Lung microvascular endothelial cell (primary cell): ENCODE measurements at places on chromosomes 6 and 20.

DNA sequence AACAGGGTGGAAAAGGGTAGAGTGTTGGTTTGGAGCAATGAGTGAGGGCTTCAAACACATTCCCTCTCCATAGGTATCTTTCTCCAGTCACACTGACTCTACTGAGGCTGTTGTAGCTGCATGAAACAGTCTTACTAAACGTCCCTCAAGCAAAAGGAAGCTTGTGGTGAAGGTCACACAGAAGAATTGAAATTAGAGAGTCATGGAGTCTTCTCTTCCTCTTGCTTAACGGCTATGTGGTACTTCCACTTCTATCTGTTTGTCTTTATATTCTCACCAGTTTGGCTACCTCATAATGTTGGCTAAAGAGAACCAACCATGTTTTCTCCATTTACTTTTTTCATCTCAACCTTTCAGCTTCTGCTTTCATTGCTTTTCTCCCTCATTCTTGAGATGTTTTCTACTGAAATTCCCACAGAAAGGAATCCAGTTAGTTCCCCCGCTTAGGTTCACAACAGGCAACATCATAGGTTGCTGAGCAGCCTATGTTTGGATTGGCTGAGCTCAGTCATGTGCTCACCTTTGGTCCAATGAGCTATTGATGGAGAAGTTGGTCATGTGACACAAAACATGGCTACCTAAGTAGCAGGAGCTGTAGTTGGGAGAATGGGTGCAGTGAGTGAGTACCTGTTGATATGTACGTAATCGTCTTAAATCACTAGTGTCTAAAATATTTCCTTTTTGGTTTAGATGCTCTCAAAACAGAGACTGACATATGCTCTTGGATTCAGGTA is 99.8 kb downstream of the SNAP25 start:
- DNase-seq = no peak

DNA sequence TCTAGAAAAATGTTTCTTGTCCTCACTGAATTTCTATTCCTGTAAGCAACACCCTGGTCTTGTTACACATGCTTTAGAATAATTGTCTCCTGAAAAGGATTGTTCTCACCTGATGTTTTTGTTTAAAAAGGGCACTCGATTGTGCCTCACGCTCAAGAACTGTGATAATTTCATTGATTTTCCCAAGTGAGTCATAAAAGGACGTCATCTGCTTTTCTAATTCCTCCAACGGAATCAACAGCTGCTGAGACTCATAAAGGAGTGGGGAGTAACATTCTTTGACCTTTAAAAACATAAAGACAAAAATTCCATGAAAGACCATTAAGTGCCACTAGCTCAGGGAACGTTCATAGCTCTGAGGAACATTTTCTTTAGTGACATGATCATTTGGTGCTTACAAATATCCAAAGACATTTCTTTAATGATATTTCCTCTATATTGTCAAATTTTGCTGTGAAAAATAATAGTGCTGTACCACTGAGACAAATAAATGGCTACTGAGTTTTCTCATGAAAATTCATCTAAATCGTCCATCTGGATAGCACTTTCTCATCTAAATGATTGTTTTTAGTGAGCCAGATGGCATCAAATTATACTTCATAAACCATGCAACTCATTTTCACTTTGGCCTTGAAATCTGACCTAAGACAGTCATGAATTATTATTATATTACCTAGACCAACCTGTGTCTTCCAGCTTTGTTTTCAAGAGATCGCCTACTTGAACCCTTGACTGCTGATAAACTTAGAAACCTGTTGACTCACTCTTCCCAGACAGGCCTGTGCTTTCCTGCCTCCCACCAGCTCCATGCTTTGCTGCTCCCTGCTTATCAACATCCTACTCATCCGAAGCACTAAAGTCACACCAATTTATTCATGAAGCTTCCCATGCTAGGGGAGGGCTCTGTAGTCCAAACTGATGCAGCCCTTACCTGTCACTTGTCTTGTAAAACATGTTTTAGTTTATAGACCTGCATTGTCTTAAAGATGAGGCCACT is 178.2 kb downstream of the SYNE1 start:
- DNase-seq = peak; percentile 71

DNA sequence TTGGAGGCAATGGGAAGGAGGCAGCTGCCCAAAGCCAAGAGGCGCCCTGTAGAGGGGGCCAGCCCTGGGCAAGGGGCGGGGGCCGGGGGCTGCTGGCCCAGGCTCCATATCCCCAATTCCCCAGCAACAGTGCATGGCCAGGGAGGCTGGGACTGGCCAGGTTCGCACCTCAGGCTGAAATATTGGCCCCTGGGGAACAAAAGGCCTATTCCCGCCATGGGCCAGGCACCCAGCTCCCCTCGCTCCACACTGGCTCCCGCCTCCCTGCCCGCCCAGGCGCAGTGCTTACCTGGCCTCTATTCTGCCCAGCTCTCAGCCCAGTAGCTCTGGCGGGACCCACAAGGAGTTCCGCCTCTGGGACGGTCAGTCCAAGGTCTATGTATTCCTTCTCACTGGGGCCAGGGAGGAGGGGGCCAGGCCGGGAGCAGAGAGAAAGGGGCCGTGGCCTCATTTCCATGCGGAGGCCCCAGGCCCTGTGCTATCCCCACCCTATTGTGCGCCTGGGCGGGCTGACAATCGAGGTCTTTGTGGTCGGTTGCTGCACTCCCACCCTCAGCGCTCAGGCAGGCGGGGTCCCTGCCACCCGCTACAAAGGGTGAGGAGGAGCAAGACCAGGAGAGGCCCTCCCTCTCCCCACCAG is 42.3 kb downstream of the YTHDF1 start:
- no peak for DNase-seq

DNA sequence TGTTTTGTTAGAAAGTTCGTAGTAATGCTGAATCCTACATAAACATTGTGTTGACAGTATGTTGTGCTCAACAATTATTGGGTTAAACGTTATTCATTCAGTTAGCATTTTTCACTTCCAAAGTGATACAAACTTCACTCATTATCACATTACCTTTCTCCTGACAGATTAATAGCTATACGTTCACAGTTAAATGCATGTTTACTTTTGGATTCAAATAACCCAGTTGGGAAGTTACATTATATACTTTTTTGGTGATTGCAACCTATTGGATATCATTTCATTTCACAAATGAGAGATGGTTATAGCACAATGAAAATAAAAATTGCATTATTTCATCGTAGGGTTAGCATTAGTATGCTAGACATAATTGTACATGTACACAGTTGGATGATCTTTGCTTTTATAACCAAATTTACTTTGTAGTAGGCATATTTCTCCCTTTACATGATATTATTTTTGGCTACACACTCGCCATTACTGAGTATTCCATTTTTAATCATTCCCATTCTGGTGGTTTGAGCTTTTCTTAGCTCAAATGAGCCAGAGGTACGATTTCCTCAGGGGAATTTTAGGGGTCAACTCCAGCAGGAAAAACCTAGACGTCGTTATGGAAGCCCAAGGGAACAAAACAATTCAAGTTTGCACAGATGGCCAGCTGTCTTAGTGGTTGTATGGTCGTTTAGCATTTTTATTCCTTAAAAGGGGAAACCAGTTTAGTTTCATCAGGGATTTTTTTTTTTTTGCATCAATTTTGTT is 2.1 kb upstream of the HIVEP1 start:
- DNase-seq = peak; percentile 69

GRCh38 chr6:45690846-45691245 is 313.1 kb upstream of the SUPT3H start:
- DNase-seq = no peak

GRCh38 chr6:20259316-20260049 is 47.2 kb upstream of the MBOAT1 start:
- no peak for DNase-seq

DNA sequence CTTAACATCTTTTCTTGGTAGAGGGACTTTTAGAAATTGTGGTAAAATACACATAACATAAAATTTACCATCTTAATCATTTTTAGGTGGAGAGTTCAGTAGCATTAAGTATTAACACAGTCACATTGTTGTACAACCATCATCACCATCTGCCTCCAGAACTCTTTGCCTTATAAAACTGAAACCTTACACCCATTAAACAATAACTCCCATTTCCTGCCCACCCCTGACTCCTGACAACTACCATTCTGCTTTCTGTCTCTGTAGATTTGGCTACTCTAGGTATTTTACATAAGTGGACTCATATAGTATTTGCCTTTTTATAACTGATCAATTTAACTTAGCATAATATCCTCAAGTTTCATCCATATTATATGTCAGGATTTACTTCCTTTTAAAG is 88.7 kb downstream of the ZHX3 start:
- no peak for DNase-seq

DNA sequence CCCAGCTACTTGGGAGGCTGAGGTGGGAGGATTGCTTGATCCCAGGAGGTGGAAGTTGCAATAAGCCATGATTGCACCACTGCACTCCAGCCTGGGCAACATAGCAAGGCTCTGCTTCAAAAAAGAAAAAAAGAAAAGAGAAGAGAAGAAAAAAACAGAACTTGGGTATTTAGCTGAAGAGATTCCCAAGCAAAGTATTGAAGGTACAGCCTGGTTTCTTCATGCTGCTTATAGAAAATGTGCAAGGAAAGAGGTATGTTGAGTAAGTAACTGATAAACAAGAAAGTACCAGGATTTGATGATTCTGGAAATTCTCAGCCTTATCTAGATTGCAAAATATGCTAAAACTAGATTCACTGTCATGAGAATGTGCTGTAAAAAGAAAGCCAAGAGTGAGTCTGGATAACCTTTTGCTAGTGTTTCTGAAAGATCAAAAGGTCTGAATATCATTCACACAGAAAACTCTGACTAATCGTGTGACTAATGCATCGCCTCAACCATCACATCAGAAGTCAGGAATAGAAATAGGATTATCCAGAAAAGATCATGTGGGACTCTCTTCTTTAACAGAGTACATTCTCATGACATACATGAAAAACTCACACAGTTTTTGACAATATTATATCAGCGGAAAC is 32.4 kb upstream of the NOP56 start:
- DNase-seq = peak; percentile 12

GRCh38 chr20:56949318-56949717 is 317.1 kb downstream of the BMP7 start:
- no peak for DNase-seq

- DNase-seq = no peak
Observed at GRCh38 chr6:30914854-30915590, 984 bp downstream of the VARS2 start.

GRCh38 chr6:152399399-152399798 is 237.8 kb downstream of the SYNE1 start:
- no peak for DNase-seq

GRCh38 chr20:62232194-62232593 is 6.1 kb upstream of the OSBPL2 start:
- DNase-seq = no peak

GRCh38 chr20:53578492-53579222 is 15.0 kb downstream of the ZNF217 start:
- peak; percentile 91 for DNase-seq

GRCh38 chr6:75143191-75143590 is 62.7 kb downstream of the COL12A1 start:
- no peak for DNase-seq

GRCh38 chr6:167350731-167351655 is 26.1 kb downstream of the TTLL2 start:
- DNase-seq = peak; percentile 63

DNA sequence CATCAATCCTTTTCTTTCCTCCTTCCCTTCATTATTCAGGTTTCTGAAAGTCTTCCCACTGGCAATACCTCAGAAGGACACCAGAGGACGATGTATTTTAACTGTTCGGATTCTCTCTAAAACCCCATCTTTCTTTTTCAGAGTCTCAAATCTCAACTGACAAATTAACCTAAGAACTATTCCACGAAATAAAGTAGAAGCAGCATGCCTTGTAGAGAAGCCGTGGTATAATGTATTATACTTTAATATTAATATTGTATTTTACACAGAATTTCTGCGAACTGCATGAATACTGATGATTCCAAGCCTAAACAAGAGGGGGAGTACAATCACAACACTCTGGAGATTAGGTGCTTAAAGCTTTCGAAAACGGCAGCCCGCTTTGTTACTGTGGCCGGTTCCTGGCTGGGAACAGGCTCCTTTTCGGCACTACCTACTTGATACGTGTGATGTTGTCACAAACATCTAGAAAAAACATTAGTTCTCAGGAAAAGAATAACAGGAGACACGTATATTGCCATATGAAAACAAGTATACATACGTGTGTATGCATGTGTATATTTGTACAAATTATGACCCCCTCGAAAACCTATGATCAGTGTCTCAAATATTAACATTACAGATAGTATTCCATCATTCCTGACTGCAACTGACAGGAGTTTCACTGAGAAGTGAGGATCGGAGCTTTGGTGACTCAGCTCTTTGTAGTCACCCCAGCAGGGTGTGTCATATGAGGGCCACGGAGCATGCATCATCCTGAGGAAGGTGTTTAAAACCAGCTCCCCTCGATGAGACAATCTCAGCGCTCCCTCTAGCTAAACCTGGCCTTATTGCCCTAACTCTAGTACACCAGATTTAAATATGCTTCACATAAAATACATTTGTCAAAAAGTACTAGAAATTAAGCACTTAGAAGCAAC is 319.7 kb upstream of the TCF21 start:
- peak; percentile 73 for DNase-seq

DNA sequence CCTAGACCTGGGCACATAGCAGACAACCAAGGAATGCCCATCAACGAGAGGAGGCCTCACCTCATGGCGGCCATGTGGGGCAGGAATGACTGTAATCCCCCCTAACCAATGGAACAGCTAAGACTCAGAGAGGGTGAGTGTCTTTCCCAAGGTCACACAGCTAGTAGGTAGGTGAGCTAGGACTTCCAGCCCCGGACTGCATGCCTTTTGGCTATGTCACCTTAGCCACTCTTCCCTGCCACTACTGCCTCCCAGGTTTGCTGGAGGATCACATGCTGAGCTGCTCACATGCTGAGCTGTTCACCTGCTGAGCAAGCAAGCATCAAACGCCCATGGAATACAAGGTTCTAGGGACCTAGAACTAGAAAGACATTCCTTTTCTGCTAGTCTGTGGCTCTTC is 188.5 kb upstream of the PMEPA1 start:
- no peak for DNase-seq

GRCh38 chr20:2700913-2701620 is 8.5 kb downstream of the EBF4 start:
- no peak for DNase-seq

DNA sequence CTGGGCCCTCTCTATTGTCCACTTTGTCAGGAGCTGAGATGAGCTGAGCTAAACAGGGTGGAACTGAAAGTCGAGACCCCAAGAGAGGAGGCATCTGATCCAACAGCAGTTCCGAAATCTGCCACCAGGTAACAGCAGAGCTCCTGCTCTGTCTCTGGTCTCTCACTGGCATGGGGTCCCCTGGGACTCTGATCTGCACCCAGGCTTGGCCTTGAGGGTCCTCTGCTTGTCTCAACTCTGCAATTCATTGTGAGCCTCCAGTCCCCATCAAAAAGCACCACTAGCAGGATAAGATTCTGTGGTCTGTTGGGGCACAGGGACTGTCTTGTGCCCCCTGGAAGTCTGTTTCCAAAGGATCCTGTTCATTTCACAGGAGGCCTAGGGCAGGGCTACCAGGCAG is 62.5 kb upstream of the TOP1 start:
- no peak for DNase-seq

DNA sequence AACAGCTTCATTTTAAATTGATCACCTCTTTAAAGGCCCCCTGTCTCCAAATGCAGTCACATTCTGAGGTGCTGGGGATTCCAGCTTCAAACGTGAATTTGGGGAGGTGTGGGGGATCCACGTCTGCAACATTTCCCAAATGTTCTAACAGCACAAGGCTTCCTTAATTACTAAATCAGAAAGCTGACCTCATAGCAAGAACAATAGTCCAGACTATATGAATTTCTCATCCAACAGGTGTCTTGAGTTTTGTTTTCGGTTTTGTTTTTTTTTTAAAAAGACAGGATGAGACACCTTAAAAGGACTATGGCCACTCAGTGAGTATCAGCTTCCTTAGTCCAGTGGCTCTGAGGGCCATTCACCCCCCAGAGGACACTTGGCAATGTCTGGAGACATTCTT is 11.5 kb downstream of the ATP9A start:
- no peak for DNase-seq
